Thyroid gland (tissue), 4 donors: ENCODE measurements at places on chromosomes 3 and 15.

- peak; percentile 24 for DNase-seq
These were observed 19.3 kb downstream of the RAB27A start for GRCh38 chr15:55270291-55270690.

GRCh38 chr3:103126115-103126514, 691.3 kb downstream of the ZPLD1 start:
- DNase-seq = no peak

- DNase-seq = no peak
These were observed 588.3 kb upstream of the LMCD1 start for GRCh38 chr3:7913283-7913682.

DNA sequence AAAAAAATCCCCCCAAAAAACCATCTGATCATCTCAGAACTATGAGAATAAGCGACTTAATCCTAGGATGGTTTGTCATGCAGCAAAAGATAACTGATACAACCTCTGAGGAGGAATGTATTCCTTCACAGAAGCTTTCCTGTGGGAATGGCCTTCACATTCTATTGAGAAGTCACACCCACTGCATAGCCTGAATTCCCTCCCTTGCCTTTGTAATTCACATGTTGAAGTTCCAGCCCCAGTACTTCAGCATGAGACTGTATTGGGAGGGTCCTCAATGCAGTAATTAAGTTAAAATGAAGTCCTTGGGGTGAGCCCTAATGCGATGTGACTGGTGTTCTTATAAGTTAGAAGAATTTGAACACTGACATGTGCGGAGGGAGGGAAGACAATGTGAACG, 395.2 kb downstream of the TUSC7 start:
- DNase-seq = no peak

DNA sequence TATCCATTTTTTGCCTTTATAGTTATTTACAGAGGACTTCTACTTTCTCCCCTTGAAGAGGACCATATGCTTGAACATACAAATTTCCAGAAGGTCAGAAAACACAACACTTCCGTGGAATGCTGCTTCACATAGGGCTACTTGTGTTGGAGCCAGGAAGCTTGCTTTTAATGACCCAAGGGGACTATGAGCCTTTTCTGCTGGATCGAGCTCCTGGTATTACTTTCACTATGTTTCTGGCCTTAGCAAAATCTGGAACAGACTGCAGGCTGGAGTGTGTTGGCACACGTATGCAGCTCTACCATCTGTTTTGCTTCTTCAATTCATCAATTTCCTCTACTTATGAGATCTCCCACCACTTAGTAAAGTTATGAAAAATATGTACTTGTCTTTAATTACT, 69.3 kb upstream of the CBLB start:
- peak; percentile 19 for DNase-seq

- no peak for DNase-seq
These were observed 12.7 kb upstream of the CPA3 start for GRCh38 chr3:148852271-148852992.

GRCh38 chr3:42118762-42119361, 27.7 kb downstream of the TRAK1 start:
- peak; percentile 26 for DNase-seq

- DNase-seq = no peak
These were observed 42.2 kb downstream of the SYN2 start for GRCh38 chr3:12046406-12046805.

- DNase-seq = no peak
These were observed 6.8 kb downstream of the GDPGP1 start for GRCh38 chr15:90240856-90241255.

GRCh38 chr3:11711876-11712275, 68.2 kb upstream of the VGLL4 start:
- no peak for DNase-seq
